GM23338 (cell line): ENCODE measurements at places on chromosomes 12 and 14. TPM values are rescaled to one million over a fixed set of nuclear protein-coding genes. Genes with fewer than 3 reads are reported as not detected.

GRCh38 chr14:48350971-48351370 is 675.6 kb upstream of the MDGA2 start:
- DNase-seq: no peak

- no peak for DNase-seq
These were observed 7.6 kb downstream of the EGLN3 start for GRCh38 chr14:33943096-33943883.

GRCh38 chr14:77988970-77989369 is 181.2 kb upstream of the NRXN3 start:
- DNase-seq: no peak

GRCh38 chr12:123989753-123990152 is 16.7 kb downstream of the ZNF664 start:
- DNase-seq: no peak

DIO2 gene
- 0.17 TPM in 1 of 2 replicates, not detected in the other for total RNA-seq

GRCh38 chr12:17060260-17060659 is 454.3 kb upstream of the LMO3 start:
- no peak for DNase-seq

DNA sequence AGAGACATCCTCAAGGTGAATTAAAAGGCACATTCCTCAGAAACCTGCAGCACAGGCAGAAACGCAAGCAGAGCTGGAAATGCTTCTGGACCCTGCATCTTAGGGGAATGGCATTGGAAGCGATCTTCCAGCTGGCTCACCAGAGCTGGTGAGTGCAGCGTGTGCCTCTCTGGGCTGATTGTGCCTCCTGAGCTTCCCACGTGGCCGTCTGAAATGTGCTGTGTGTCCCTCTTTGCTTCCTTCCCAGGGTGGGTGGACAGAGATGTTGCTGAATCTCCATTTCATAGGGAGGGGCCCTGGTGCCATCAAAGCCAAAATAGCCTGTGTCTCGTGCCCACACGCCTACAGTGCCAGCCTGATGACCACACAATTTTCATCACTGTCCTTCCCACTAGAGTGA is 34.3 kb upstream of the TMEM132D start:
- no peak for DNase-seq

GRCh38 chr14:63875311-63875710 is 22.5 kb downstream of the SYNE2 start:
- no peak for DNase-seq

DNA sequence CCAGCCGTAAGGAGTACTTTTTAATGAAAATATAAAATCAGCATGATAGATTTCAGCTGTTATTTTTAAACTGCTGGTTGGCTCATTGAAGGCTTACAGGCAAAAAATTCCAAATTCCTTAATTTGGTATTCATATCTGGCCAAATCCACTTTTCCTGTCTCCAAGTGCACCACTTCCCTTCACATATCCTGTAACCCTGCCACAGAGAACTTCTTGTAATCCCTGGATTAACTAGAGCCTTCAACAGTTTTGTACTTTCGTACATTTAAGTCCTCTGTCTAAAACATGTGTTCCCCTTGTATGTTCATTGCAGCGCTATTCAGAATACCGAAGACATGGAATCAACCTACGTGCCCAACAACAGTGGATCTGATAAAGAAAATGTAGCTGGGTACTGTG is 9.6 kb downstream of the PUS7L start:
- DNase-seq: no peak

CD4 gene
- 1.5 and 2.2 TPM in 2 replicates for total RNA-seq

DNA sequence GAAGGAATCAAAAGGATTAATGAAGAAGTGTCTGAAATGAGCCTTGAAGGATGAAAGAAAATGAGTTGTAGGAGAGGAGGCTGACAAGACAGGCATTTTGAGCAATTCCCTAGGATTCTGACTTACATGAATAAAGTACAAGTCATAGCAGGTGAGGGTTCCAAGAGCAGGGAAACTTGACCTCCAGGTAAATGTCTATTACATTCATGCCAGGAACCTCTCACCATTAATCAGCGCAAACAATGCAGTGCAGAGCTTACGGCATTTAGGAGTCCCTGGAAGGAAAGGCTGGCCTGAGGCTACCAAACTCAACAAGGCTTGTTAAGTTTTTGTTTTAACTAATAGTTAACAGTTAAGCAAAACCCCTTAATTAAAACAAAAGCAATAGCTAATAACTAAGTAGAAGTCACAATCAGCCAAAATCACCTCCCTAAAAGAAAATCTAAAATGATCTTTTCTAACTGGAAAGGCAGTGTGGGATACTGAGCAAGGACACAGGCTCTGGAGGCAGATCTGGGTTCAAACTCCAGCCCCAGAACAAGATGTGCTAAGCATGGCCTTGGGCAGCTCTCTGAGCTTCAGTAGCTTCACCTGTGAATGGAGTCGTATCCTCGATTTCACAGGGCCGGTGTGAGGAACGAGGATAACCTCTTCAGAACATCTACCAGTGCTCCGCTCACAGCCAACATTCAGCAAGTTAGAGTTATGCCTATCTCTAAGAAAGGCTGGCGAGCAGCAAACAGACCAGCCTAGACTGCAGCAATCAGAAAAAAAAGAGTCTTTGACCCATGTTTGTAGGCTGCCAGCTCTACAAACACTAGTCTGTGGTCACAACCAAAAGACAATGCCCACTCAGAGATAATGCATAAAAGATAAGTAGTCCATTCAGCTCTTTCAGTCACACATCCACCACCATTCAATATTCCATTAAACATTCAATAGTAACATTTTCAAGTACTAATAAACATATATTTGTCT is 16.9 kb downstream of the PPTC7 start:
- DNase-seq: no peak

ANKRD33 gene
- total RNA-seq: 0.27 and 1.7 TPM in 2 replicates

DNA sequence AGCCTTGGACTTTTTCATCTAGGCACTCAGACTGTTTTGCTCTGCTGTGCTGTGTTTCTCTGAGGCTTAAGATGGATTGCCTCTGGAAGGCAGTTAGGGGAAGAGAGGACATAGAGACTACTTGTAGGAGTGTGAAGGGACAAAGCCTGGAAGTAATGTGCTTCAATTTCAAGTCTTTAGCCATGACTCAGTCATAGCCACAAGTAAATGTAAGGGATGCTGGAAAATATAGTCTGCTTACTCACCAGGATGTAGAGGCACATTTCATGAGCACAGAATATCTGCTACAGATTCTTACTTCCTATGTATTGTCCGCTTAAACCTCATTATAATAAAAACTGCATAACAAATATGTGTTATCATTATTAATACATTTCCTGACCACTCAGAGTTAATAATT is 794.3 kb upstream of the NOVA1 start:
- DNase-seq: no peak

- DNase-seq: no peak
These were observed 68.3 kb upstream of the PSMA6 start for GRCh38 chr14:35223927-35224326.

DNA sequence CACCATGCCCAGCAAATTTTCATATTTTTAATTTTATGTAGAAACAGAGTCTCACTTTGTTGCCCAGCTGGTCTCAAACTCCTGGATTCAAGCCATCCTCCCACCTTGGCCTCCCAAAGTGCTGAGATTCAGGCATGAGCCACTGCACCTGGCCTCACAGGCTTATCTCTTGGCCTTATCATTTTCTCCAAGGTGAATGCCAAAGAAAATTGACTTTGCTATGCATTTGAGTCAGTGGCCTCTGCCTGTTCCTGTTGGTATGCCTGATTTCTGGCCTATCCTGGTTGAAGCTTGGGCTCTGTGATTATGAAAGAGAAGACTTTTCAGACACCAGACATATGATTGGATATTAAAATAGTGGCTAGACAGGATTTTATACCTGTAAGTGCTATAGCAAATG is 34.2 kb downstream of the MANSC1 start:
- no peak for DNase-seq

- DNase-seq: no peak
These were observed 65.8 kb upstream of the COCH start for GRCh38 chr14:30808576-30808975.

DNA sequence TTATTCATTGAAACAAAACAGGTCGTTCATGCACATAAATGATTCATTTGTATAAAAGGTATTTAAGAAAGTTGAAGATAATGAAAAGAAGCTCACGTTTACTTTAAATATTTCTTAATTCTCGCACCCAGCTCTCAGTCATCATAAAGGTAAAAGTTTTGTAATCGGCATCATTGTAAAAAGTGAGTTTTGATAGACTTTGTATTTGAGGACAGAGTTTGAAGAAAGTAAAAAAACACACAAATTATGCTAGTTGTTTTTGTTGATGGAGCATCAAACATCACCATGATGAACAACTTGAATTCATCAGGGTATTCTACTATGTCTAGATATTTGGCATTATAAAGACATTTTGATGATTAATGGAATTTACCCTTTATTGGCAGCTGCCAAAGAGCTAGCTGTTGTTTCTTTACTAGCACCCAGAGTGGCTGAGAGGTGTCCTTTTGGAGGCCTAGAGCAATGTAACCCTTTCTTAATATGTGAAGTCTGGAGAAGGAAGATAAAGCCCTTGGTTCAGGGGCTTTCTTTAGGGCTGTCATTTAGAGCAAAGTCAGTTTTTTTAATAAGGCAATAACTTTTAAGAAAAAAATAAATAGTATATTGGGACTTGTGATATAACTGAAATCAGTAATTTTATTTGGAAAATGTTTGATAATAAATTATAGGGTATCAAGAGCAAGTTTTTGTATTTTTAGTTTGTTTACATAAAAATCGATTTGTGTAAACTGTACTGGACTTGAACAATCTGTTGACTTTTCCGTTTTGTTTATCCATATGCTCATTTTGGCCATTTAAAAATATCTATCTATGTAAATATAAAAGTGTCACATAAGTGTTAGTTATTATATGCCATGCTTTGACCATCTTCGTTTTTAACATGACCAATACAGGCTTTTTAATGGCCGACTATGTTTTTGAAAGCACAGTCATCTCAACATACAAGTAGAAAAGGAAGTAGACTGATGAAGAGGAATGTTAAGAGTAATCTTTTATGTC is 7.4 kb downstream of the GLRX5 start:
- DNase-seq: no peak

NKX2-1 gene
- total RNA-seq: not detected in 2 replicates

DNA sequence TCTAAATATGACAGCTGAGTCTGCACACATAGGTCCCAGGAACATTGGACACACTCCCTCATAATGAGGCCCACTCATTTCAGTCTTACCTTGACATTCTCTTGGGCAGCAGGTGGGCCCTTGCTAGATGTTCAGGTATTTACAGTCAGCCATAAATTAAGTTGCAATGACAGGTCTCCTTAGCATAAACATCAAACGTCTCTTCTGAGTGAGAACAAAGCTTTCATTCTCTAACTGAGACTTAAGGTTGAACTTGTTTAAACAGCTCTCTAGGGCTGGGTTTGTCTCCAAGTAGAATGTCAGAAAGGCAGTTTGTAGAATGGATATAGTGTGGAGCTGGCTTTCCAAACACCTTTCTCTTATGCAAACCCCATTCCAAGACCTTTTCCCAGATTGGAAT is 10.3 kb downstream of the ACVR1B start:
- no peak for DNase-seq

CLEC1A gene
- 1.1 TPM in 1 of 2 replicates, not detected in the other for total RNA-seq

DNA sequence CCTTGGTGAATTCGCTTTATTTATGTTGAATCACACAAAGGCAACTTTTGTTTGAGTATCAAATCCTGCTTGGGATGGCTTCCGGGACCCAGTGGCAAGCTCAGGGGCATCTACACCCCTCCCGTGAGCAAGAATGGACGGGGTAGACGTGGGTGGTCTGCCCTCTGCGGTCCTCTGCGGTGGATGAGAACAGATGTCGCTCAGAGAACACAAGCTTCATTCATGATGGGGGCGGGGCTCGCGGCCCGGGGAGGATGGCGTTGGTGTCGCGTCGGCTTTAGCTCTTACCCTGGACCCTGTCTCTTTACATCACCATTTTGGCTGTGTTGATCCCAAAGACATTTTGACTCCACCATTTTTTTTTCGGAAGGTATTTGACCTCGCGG is 158.5 kb upstream of the RTL1 start:
- no peak for DNase-seq

ABCC9 gene
- total RNA-seq: 0.04 TPM in 1 of 2 replicates, not detected in the other

GPX2 gene
- 1.8 and 2.2 TPM in 2 replicates for total RNA-seq

DNA sequence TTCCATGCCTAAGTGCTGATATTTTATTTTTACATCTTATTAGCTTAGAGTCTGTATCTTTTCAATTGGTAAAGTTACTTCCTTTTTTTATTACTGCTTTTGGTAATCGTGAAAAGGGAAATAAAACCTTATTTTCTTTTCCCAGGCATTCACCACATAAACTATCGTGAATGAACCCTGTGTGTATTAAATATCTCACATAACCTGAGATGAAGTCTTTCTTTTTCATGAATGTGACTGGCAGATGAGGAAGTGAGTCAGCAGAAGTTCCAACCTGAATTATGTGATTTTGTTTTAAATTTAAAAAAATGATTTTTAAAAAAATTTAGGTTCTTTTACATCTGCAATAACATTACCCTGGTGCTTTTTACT is 26.0 kb downstream of the MYBPC1 start:
- DNase-seq: no peak

DNA sequence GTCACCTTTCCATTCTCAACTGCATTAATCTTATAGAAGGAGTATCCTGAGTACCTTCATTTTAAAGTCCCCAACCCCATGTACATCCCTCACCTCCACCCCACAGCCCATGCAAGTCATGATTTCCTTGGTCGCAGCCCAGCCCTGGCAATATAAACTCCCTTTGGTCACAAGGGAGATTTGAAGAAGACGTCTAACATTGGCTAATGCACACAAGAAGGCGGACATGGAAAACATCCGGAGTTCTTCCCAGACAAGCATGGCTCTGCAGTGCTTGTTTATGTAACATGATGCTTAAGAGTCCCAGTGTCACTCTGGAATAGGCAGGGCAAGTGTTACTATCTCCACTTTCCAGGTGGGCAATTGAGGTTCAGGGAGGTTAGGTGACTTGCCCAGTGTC is 277.6 kb downstream of the DPF3 start:
- no peak for DNase-seq

DNA sequence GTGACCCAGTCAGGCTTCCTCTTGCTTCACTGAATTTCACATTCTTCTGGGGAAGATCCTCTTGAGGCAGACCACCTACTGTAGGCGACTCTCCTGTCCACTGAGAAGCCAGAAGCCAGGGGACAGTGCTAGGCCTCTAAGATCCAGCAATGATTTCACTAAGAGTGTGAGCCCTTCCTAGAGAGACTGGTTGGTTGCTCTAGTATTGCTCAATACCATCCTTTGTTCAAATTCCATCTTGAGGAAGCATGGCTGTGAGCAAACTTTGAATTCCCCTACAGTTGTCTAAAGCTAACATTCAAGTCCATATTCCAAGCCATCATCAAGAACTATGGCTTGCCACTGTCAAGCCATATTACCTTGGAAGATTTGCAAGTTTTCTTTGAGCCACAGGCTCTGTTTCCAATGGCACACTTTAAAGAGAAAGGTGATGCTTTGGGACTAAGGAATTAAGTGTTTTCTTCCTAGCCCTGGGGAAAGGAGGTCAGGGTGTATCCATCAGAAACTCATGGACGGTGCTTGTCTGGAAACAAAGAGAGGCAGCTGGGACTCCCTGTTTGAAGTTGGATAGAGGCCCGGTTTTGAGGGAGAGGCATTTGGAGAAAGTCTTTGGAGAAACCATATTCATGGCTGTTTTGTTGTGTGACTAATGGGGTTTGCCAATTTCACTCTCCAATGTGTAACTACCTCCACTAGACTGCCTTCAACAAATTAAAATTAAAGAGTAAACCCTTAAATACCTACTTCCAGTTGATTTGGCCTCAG is 1217.9 kb downstream of the VRK1 start:
- no peak for DNase-seq

PLA2G1B gene
- total RNA-seq: not detected in 2 replicates

GRCh38 chr14:75301666-75302325 is 23.2 kb downstream of the FOS start:
- no peak for DNase-seq

SLC25A21 gene
- 5.5 and 12.1 TPM in 2 replicates for total RNA-seq
